ENCODE measurements at places on chromosomes 7 and 10. TPM values are rescaled to one million over a fixed set of nuclear protein-coding genes. Genes with fewer than 3 reads are reported as not detected.

Gene VTI1A
- total RNA-seq = 18.3 TPM

Gene CDC14C
- total RNA-seq = not detected

Gene CNOT4
- 25.8 TPM for total RNA-seq

Gene CHCHD2
- 978 TPM for total RNA-seq

Gene NCF1
- total RNA-seq = 0.41 TPM

Gene TACC2
- 19.6 TPM for total RNA-seq
